Activated CD4-positive, alpha-beta T cell treated with anti-CD3 and anti-CD28 coated beads, Interleukin-2, amount 10 ng/mL, durations not matched to agents 7 days and 5 days (primary cell): ENCODE measurements at places on chromosomes 11 and 22.

- no peak for DNase-seq
Measured at GRCh38 chr22:48076008-48076407, 1313.6 kb downstream of the TBC1D22A start.

- no peak for DNase-seq
Measured at GRCh38 chr11:31967404-31968130, 123.3 kb upstream of the RCN1 start.

- DNase-seq: no peak
Measured at GRCh38 chr22:20877715-20878114, 18.9 kb downstream of the SNAP29 start.

DNA sequence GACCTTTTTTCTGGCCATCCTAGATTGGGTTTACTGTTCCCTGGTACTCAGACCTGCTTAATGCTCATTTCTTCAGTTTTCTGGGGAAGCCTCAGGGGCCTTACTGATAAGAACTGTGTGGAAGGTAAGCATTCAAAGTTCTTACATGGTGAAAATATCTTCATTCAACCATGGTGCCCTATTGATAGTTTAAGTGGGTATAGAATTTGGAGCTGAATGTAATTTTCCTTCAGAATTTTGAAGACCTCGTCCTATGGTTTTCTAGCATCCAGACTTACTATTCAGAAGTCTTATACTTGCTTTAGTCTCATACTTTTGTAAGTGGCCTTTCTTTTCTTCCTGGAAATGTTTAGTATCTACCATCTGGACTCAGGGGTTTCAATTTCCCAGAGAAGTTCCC, 75.7 kb downstream of the CDKN1C start:
- DNase-seq: no peak

GRCh38 chr22:31753005-31753633, 700 bp upstream of the DEPDC5 start:
- DNase-seq: peak; percentile 12

GRCh38 chr11:3631331-3631730, 10.5 kb downstream of the ART5 start:
- no peak for DNase-seq

- no peak for DNase-seq
Measured at GRCh38 chr22:19060356-19061009, 61.7 kb downstream of the DGCR2 start.

GRCh38 chr11:65927904-65928397, 8.7 kb downstream of the DRAP1 start:
- peak; percentile 93 for DNase-seq

- DNase-seq: peak; percentile 63
Measured at GRCh38 chr22:22210375-22210774, 34.2 kb upstream of the VPREB1 start.

- no peak for DNase-seq
Measured at GRCh38 chr22:37192741-37193140, 4.7 kb upstream of the C1QTNF6 start.

- no peak for DNase-seq
Measured at GRCh38 chr11:2308713-2309112, 6.9 kb downstream of the TSPAN32 start.

DNA sequence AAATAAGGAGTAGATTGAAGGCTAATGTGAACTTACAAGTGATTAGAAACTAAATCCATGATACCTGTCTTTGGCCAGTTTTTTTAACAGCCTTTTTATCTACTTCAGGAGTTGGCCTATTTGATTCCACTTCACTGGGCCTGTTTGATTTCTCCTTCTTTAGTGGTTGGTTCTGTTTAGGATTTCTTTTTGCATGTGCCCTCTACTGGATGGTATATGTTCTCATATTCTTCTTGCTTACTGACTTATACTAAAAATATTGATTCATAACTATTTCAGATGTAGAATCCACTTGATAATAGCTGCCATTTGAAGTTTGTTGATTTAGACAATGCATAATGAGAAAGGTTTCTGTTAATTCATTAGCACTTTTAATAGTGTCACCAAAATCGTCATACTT, 53.9 kb downstream of the USP47 start:
- no peak for DNase-seq

GRCh38 chr22:37681556-37682049, 4.5 kb upstream of the NOL12 start:
- DNase-seq: peak; percentile 82

DNA sequence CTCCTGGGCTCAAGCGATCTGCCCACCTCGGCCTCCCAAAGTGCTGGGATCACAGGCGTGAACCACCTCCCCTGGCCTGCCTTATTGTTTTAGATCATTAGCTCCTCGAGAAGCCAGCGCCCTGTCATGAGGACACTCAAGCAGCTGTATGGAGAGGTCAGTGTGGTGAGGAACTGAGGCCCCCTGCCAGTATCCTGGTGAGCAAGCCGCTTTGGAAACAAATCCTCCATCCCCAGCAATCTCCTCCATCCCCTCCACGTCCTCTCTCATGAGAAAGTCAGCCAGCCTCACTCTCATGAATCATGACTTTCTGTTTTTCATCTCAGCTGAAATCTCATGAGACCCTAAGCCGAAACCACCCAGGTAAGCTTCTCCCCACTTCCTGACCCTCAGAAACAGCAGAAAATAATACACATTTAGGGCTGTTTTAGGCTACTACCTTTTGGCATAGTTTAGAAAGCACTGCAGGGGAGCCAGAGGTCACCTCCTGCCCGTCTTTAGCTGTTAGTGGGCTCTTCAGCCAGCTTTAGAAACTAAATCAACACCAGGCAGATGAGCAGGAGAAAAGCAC, 56.0 kb downstream of the CTTN start:
- DNase-seq: no peak

- DNase-seq: no peak
Measured at GRCh38 chr22:35615156-35615555, 2.0 kb downstream of the MB start.

- no peak for DNase-seq
Measured at GRCh38 chr11:2088746-2089535, 50.2 kb downstream of the IGF2 start.

DNA sequence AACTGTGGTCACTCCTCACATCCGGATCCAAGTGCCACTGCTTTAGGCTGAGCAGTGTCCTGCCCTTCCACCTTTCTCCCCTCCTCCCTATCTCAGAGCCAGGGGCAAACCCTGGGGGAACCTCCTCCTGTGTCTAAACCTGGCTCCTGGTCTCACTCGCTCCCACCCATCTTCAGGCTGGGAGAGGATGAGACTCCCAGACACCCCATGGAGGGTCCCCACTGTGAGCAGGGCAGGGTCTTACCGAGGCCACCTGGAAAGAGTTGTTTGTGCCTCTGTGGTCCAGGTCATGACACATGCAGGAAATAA, 93.6 kb downstream of the PDE2A start:
- no peak for DNase-seq

DNA sequence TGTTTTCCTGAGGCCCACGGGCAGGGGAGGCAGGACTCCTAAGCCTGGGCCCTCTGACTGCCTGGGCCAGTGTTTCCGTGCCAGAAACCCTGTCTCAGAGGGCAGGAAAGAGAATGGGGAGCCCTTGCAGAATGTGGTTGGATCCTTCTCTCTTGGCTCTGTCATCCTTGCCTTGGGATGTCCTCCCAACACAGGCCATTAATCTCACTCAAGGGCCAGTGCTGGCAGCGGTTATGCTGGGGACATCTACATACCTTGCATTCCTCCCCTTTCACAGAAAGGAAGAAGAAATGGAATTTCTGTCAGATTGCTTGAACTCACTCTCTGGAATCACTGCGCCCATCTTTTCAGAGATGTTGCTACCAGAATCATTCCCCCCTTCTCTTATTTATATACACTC, 296.9 kb downstream of the KIRREL3 start:
- no peak for DNase-seq

DNA sequence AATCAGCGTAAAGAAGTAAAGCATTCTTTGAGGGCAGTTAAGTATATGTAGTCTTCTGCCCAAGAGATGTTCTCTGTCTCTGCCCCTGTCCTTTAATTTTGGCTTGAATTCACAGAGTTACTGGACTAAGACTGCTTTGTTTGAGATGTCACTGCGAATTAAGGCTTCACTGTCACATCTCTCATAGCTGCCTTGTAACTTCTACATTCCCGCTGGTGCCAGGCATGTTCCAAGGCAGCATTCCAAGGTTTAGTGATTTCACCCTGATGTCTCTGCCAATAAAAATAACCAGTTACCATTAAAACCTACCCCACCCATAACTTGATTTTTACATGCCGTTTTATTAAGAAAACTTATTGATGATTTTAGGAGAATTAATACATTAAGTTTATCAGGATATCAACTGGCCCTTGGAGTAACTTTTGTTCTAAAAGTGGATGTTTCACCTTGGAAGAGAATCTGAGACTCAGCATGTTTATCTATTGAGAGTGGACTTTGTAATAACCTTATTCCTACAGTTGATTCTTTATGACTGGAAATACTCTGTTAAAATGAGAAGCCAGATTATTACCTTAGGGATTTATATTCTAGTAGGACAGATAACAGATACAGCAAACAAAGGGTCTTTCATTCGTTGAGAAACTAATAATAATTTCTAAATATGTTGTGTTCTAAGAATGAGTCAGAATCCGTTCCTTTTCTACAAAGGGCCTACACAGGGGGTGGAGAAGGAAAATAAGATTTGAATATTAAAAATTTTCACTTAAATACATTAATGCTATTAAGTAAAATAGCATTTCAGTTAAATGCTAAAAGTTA, 110.2 kb downstream of the UVRAG start:
- DNase-seq: no peak

- DNase-seq: no peak
Measured at GRCh38 chr22:24129980-24130379, 51.3 kb upstream of the SUSD2 start.

- DNase-seq: no peak
Measured at GRCh38 chr11:66337103-66337899, 1.1 kb upstream of the RIN1 start.

DNA sequence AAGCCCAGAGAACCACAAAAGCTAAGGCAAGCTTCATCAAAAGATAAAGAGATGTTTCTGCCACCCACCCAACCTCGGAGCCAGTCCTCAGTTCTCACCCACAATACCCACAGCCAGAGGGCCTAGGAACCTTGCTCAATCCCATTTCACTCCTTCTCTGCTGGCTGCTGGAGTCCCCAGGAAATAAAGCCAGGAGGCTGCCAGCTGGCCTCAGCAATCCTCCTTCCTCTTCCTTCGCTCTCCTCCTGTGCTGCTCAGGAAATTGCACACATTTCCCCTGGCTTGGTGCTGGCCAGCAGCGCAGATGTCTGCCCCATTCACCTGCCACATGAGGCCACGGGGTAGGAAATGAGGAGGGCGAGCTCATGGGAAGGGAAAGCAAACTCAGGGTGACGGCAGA, 91.8 kb upstream of the LDLRAD3 start:
- no peak for DNase-seq

DNA sequence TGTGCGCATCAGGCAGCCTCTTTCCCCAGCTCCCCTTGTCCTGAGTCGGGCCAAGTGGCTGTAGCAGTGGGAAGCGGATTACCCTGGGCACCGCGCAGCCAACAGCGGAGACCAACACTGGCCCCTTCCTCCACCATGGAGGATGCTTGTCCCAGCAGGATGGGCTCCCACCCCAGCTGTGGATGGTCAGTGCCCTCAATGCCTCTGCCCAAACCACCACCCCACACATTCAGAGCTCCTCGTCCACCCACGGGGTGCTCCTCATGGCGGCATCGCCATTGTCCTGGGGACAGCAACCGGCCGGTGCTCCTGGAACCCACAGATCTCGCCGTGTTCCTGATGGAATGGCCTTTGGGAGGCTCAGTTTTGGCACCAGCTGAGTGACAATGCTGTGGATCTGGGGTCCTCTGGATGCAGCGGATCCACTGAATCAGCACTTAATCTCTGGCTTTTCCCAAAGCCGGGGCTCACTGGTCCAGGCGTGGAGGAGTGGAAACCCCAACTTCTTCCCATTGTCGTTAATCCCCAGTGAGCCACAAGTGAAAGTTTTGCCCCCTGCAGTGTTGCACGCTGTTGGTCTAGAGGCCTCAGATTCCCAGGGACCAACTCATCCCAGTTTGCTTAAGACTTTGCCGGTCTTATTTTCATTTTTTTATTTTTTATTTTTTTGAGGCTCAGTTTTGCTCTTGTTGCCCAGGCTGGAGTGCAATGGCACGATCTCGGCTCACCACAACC, 4.1 kb upstream of the B4GALNT4 start:
- DNase-seq: no peak

DNA sequence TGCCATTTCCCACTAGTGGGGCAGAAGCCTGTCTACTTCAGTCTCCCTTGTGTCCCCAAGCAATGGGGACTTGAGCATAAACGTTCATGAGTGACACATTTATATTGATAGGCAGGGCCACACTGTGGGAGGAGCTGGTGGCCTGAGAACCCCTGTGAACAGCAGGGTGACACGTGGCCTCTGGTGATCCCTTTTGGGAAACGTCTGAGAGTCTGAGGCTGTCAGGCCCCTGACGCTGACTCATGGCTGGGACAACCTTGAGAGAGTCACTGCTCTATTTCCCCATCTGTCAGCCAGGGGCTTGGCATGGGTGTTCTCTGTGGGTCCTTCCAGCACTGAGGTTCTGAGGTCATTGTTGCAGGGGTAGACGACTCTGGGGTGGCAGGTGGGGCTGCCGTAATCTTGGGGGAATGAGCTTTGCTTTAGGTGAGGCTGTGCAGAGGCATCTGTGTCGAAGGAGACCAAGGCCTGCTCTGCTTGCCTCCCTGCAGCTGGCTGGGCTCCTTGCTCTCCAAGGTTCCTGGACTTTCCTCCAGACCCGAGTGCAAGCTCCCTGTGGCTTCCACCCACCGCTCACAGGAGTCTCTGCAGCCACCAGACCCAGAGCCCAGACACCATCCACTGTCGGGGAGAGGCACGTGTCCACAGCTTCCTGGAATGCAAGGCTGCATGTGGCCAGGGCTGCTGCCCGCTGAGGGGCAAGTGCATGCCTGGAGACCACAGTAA, 54.7 kb downstream of the SMIM38 start:
- DNase-seq: no peak

GRCh38 chr22:22595001-22595835, 36.2 kb upstream of the PRAME start:
- no peak for DNase-seq
